ENCODE measurements at places on chromosomes 4 and X.

DNA sequence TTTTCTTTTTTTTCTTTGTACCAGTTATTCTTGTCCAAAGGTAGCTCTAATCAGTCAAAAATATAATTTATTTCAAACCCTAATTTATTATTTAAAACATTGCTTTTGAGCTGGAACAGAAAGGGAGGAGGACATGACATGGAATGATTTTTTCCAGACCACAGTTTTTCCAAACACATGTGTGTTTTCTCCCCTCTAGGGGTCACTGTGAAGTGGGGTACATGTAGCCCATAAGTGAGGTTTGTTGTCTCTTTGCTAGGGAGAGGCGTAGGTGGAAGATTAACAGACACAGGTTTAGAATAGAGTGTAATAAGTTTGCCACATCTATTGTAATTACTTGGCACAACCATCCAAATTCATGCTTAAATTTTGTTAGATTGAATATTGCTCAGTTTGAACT is 83.0 kb downstream of the TNIP2 start:
- no peak for DNase-seq

DNA sequence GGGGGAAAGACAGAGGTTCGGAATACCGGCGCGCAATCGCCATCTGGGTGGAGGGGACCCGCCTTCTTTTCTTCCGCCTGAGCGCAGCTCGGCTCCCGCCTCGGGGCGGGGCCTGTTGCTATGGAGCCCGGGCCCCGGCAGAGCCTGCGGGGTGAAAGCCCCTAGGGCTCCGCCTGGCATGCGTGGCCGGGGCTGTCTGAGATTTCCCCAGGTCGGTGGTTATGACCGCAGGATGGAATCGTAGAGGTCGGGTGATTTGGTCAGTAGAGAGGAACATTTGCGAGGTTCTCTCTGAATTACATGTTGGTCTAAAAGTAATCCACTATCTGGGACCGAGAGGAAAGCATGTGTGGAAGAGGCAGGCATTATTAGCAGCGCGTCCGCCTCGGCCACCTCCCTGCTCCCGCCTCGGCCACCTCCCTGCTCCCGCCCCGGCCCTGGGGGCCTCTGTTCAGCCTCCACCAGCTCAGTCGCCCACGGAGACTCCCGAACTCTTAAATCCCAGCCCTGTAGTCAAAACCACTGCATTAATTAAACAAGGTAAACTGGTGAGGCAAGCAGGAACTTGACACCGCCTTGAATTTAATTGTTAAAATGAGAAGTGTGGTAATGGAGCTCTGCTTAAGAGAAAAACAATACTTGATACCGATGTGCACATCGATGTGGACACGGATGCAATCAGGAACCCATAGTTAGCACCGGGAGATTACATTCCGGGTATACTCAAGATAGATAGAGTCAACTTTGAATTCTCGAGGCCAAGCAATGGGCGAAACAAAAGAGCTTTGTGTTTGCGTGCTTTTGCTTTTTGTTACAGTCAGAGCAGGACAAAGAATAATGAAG is 45.2 kb downstream of the TRIM2 start:
- DNase-seq = peak; percentile 94

DNA sequence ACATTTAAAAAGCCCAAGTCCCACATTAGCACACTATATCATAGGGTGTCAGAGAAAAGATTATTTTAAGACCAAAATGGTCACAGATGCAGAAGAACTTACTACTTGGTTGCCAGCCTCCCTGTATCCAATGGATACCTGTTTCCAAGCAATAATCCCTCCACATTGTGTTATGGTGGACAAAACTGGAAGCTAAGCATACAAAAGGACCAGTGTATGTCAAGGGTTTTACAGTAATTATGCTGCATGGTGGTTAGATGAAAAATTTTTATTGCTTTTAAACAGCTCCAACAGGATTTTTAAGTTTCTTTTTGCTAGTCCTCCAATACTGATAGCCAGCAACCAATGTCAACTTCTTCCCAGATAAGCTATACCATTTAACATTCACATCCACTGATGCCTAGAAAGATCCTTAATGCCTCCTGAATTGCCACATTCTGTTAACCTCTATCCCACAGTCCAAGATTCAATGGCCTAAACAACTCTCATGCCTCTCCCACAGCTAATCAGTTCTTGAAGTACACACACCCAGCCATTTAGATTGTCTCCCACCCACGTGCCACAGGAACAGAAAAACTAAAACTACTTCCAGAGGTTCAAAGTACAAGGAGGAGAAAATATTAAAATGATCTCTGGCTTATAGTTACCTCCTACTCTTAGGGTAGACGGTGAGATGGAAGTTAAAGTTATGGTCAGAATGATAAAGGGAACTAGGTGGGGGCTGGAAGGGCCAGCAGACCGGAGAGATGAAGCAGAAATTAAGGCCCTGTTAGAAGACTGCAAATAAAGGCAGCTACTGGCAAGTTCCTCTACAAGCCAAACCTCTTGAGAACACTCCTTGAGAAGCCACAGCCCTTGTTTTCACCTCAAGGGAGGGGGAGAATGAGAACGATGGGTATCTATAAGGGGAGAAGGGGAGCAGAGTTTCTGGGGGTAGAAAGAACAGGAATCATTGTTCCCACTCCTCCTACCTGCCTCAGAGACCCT is 5.5 kb downstream of the MED14 start:
- DNase-seq = no peak

DNA sequence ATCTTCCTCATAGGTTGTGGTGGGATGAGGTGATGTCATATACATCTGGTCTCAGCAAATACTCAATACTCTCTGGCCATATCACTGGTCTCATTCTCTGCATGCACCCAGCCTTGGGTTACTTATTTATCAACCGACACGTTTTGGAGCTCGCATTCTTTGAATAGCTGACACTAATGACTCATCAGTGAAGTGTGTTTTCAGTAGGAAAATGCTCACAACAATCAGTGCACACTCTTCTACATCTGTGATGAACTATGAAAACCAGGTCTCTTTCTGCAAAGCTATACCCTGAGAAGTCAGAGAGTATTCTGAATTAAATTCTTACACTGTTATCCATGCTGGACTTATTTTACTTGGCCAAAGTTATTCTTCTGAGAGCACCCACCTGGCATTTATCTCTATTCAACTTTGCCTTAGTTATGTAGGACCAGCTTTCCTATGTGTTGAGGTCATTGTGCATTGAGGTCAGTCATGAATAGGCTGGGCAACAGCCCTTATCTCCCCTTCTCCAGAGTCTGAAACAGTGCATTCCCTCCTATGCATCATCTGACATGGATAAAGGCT is 58.7 kb upstream of the DHX15 start:
- DNase-seq = no peak

DNA sequence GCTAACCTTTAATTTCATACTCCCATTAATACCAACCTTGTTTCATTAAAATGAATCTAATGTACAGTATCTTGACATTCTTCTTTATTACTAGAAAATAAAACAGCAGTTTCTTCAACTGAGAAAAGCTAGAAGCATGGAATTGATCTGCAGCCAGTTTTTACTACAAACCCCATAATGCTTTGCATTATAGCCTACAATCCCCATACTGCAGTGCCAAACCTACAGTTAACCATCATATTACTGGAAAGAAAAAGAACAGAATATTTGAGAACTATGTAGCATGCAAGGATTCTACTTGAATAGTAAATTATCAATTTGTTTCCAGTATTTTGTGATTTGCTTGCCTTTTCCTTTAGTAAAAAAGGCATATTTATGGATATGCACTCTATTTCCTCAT is 3.2 kb upstream of the IL1RAPL1 start:
- no peak for DNase-seq

- DNase-seq = no peak
Measured at GRCh38 chr4:27040356-27040755, 179.7 kb downstream of the STIM2 start.

- DNase-seq = no peak
Measured at GRCh38 chr4:66123831-66124413, 453.6 kb upstream of the EPHA5 start.

DNA sequence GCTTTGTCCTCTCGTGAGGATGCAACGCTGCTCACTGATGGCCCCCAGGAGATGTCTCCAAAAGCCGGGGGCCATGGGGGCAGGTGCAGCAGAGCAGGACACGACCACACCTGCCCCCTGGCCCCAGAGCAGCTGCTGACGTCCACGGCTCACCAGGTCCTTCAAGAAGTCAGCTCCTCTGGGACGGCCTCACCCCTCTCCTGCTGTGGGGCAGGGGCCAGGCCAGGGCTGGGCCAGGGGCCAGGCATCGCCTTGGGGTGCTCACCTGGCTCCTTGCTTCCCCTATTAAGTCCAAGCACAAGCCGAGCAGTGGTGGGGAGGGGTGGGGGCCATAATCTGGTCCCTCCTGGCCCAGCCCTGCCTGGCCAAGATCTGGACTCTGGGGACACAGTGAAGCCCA is 28.6 kb upstream of the MXD4 start:
- DNase-seq = no peak

GRCh38 chr4:112105201-112105969 is 39.9 kb upstream of the FAM241A start:
- DNase-seq = no peak

DNA sequence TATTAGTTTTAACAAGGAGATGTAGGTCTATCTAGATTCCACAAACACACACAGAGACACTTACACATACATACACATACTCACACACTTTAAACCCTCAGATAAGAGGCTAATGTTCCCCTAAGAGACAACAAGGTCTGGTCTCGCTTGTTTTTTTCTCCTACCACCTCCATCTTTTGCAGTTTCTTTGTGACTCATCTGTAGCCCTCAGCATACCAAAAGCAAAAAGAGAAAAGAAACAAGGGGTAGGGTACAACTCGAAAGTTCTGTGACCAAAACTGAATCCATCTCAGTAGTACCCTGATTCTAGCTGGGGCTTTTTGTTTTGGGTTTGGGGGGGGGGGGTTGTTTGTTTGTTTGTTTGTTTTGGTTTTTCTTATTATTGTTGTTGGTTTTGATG is 12.2 kb upstream of the EXOSC9 start:
- DNase-seq = no peak

- DNase-seq = no peak
Measured at GRCh38 chrX:18468599-18468998, 43.2 kb downstream of the CDKL5 start.

DNA sequence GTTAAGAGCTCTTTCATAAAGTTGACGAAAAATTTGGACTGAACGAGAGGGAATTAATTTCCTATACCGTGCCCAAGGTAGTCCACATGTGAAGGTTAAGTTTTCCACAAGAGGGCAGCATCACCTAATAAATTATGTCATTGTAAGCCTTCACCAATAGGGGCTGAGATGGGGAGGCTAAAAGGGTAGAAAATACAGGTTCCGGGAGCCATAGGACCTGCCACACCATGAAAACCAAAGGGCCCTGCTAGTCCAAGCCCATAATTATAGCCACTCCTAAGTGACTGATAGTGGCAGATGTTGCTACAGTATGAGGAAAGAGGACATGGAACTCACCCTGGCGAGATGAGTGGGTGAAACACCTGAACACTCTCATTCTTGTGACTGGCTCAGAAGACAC is 122.2 kb downstream of the SHROOM4 start:
- peak; percentile 49 for DNase-seq

GRCh38 chr4:17889692-17890091 is 78.9 kb downstream of the NCAPG start:
- DNase-seq = no peak

DNA sequence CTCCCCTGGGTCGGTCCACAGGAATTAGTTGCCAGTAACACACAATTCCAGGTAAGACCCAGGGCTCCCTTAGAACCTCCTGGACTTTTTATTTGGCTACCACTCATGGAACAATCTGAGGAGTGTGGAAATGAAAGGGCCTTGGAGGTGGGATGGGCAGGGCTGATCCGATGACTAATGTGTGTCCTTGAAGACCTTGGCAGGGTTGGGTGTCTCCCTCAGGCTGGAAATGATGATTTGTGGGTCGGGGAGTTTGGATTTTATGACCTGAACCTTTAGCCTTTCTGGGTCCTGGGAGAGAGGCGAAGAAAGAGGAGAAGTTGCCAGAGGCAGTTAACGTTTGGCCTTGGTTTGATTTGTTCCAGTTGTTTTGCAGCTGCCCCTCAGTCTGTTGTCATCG is 425.0 kb downstream of the MID1IP1 start:
- no peak for DNase-seq

DNA sequence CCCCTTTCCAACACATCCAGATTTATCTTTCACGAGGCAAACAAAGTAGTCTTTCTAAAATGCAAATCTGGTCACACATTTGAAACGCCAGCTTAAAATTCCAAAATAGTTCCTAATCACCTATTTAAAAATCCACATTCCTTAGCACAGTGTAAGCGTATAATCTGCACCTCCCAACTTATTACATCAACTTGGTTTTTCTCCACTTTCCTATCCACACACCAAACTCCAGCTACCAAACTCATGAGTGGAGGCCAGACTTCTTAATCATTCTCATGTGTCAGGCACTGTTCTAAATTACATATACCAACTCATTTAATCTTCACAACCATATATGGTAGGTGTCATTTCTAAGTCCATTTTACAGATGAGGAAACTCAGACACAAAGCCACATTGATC is 33.8 kb downstream of the ENOX2 start:
- DNase-seq = no peak

DNA sequence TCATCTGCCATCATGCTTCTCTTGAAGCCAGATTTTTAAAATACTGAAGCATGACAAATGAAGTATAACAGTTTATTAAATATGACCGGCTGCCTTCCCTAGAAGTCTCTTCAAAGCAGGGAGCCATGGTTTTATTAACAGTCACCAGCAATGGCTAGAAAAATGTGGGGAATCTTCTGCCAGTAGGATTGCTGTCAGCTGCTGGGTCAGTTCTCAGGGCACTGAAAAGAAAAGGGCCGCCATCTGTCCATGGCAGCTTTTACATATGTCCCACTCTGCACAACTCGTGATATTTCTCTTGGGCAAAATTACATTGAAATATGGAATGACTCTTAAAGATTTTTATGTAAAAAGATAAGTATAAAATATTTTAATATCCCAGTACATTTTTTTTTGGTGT is 2.8 kb downstream of the CCNG2 start:
- DNase-seq = no peak

DNA sequence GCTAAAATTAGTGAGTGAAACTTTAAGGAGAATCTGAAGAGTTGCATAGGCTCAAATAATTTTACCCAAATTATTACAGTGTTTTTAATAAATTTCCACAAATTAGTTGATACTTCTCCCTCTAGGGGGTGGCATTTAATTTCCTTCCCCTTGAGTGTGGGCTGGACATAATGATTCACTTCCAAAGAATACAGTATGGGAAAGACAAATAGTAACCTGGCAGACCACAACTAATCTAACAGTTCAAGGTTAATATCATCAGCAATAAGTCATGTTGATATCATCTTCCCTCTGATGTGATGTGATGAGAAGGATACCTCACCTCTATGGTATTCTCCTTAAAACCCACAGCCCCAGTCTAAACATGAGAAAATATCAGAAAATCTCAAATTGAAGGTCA is 15.5 kb downstream of the PFKFB1 start:
- DNase-seq = no peak
